ENCODE measurements at places on chromosomes 7 and 10.

DNA sequence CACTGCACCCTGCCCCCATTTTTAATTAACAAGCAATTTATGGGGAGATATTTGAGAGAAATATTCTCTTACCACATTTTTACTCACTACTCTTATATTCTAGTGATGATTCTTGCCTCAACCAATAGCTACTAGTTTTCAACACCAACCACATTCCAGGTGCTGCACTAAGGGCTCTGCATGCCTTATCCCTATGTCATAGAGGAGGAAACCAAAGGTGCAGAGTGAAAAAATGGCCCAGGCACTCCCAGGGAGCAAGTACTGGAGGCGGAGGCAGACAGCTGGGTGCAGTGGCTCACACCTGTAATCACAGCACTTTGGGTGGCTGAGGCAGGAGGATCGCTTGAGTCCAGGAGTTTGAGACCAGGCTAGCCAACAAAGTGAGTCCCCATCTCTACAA is 35.5 kb upstream of the TPST1 start:
- DNase-seq, result no peak

DNA sequence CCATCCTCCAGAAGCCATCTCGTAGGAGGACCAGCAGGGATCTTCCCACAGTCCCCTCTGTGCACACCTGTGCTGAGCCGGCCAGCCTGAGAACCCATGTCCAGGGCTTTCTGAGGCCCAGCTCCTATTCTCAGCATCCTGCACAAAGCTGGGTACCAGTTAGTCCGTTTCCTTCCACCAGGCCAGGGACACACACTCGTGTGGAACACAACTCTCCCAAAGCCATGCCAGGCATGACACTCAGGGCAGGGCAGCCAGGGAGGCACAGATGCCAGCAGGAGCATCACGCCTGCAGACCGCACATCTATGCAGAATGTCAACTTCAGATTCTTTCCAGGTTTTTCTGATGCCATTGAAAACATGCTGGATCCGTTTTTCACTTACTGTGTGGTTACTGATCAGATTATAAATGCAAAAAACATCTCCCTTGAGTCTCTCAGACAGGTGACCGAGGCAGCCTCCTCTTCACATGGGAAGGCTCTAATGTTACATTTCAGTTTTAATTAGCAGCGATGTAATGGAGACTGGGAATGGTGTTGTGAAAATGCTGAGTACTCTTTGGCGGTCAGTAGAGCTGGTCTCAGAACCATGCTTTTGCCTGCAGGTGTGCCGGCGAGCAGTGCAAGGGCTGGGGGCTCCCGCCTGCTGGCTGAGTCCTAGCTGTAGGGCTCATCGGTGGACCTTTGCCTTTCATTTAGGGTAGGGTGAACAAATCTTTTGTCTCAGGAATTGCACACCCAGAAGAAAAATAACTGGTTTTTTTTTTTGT is 3.3 kb upstream of the SUN1 start:
- no peak for DNase-seq

DNA sequence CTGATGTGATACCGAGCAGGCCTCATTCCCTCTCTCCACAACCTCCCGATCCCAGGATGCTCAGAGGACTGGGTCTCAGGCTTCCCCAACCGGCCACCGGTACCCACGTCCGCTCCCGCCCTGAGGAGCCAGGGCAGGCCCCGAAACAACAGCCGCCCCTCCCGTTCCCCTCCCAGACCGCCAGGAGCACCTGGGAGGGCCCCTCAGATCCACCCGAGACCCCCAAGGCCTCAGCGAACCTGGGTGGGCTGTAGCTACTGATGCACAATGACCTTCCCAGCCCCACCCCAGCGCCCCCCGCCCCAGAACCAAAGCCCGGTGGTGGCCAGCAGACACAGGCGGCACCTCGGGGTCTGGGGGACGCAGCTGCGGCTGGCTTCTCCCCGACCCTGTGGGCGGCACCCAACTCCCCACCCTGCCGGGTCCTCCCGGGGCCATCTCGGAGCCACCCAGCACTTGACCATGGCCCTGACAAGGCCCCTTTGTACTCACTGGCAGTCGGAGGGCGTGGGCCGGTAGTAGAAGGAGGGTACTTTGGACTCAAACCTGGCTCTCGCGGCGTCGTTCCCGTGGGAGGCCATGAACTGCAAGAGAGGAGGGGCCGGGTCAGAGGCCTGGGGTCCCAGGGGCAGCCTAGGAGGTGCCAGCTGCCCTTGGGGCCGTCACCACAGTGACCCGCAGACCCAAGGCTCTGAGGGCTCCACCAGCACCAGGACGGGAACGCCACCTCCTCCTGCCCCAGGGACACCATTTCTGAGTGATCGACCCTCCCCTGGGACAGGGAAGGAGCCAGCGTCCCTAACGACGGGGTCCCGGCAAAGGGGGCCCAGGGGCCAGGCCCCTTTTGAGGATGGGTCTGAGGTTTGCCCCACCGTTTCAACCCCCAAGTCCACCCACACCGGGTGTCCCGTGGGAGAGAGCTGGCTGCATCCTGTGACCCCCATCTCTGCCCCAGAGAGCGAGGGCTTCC is 28.1 kb downstream of the ADAP1 start:
- no peak for DNase-seq

DNA sequence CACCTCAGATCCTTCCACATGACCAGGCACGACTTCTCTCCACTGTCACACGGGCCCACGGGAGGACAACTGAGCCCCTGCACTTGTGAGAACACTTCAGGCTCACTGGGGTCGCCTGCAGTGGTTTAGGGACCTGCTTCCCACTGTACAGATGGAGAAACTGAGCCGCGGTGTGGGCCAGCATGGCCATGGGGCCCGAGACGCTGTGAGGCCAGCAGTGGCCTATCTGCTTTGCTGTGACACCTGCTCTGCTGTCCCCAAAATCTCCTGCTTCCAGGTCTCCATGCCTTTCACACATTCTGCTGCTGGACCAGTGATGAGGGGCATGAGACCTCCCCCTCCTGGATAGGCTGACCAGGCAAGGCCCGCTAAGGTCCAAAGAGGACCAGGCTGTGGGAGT is 75.8 kb upstream of the PAX2 start:
- DNase-seq, result no peak

DNA sequence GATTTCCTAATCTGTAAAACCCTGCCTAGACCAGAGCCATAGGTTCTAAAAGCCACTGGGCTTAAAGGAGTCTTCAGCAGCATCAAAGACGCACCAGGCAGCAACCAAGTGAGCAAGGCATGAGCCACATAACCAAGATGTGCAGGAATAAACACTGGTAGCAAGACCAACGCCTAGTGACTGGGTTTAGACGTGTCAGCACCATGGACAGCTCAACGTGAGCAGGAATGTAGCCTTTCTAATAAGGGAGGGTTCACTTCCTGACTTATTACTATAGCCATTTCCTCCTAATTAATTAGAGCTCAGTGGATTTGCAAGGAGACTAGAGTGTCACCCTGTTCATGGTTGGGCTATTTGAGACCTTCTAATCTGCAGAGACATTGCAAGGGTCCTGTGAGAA is 223.7 kb downstream of the LHFPL3 start:
- peak; percentile 26 for DNase-seq

DNA sequence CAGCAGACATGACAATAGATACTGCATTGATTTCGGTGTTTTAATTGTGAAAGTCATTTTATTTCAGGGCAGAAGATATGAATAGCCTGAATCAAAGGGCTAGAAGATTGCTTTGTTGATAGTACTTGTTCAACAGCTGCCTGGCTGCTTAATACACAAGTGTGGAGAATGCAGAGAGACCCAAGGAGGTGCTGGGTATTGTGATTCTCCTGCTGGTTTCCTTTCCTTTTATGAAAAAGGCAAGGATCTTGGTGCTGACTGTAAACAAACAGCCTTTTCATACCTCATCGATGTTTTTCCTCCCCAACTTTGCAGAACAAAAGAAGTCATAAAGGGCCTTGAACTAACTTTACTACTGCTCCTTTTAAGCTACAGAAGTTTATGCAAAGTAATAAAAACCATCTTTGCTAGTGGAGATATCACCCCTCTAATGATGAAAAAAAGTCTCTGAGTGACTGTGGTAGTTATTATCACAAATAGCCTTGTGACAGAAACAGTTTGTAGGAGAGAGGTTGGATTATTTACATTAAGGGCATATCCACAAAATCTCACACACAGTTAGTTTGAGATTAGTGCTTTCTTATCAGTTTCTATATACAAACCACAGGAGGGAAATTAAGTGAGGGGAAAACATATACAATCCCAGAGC is 800.0 kb downstream of the LRMDA start:
- DNase-seq, result no peak

DNA sequence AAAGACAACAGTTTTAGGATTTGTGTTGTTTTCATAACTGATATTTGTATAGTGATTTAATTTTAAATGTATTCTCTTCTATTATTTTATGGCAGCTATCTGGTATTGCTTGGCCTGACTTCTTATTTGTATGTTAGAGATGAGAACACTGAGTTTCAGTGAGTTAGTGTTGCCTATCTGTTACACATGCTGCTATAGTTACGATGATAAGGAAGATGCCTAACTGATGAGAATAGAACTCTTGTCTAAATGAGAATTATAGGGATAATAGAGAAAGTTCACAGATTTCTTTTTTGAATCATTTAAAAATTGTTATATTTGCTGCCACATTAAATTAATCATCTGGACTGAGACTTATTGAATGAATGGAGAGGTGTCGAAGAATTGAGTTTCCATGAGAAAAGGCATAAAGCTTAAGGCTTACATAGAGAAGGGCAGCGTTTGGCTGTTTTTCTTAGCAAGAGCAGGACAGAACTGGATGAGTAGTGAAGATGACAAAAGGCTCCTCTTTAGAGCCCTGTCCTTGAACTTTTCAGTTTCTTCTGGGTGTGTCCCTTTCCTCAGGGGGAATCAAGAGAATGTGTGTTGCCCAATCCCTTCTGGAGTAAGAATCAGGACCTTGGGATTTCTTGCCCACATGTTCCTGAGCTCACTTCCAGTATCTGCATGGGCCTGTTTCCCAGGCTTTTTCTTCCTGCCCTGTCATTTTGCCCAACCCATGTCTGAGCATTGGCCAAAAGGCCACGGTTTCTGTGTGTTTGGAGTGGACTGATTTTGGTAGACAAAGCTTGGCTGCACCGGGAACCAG is 195.6 kb upstream of the CSTF2T start:
- peak; percentile 80 for DNase-seq

- peak; percentile 33 for DNase-seq
Observed at GRCh38 chr7:84792231-84792893, 394.5 kb downstream of the SEMA3D start.

GRCh38 chr10:118775478-118775877 is 20.7 kb upstream of the CACUL1 start:
- no peak for DNase-seq

DNA sequence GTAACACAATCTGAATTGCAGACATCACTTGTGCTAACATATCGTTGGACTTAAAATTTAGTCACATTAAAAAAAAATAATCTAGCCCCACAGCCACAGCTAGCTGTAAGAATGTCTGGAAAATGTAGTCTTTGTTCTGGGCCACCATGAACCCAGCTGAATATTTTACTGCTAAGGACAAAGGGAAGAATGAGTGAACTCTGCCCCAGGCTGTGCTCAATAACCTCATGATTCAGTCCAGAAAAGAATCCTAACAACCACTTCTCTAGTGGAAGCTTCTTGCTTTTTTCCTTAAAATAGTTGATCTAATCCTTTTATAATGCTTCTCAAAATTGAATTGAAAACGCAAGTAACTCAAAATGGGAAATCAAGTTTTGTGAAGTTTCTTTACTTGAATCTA is 25.6 kb upstream of the SOSTDC1 start:
- no peak for DNase-seq

- DNase-seq, result no peak
Observed at GRCh38 chr10:95478935-95479334, 82.2 kb downstream of the SORBS1 start.

- DNase-seq, result peak; percentile 63
Observed at GRCh38 chr10:58291538-58292174, 22.7 kb downstream of the CISD1 start.

DNA sequence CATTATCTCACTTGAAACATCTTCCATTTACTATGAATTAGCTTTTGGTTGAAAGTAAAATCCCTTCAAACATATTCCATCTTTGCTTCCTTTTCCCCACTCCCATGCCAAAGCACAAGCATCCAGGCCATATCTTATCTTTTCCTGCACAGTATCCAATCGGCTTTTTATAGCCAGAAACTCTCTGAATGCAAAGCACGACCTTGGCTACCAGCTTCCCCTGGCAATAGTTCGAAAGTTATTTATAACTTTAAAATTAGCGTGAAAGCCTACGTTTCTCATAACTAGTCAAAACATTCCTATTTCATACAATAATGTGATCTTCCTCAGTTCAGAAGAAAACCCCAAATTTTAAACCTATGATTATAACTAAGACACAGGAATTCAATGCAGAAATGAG is 440 bp downstream of the CTNNA3 start:
- no peak for DNase-seq

DNA sequence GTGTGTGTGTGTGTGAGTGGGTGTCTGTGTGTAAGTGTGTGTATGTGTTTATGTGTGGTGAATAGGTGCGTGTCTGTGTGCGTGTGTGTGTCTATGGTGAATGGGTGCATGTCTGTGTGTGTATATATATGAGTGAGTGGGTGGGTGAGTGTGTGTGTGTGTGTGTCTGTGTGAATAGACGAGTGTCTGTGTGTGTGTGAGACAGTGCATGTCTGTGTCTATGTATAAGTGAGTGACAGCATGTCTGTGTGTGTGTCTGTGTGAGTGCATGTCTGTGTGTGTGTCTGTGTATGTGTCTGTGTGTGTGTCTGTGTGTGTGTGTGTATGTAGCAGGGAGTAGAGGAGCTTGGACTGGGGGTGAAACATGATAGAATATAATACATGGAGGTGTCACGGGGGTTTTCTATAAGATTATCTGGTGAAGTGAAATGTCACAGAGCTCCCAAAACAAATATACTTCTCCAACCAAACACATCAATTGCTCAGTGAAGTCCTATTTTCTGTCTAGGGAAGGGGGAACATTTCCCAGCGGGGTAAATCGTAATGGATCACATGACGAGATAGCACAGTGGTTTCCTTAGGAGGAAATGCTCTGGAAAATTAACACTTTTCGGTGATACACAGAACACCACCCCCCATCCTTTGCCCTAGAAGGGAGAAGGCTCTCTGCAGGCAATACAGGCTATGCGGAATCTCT is 723.3 kb upstream of the CELF2 start:
- DNase-seq, result no peak

DNA sequence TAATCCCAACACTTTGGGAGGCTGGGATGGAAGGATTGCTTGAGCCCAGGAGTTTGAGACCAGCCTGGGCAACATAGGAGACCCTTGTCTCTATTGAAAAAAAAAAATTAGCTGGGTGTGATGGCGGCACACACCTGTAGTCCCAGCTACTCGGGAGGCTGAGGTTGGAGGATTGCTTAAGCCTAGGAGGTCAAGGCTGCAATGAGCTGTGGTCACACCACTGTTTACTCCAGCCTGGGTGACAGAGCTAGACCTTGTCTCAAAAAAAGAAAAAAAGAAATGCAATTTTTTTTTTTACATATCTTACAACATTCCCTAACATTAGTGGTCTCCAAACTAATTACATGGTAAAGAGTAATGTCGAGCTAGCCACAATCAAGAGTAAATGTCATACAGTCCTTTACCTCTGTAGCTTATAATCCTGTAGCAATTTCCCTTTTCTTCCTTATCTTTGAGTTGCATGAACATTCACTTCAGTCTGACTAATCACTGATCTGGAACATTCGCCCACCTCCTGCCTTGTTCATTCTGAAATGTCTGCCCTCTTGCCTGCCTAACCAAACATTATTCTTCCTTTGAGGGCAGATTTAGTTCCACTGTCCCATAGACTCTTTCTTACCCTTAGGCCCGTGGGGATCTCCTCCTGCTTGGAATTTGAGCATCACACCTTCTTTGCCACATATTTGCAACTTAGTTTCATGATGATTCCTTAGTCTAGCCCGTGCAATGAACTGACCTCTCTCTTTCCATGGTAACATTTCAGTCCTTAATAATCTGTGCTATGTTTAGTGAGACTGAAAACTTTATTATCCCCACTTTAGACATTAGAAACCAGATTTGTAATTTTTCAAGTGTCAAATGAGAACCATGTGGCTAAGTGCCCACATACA is 4.8 kb upstream of the VCL start:
- no peak for DNase-seq
